ENCODE measurements at places on chromosomes 13 and 19.

DNA sequence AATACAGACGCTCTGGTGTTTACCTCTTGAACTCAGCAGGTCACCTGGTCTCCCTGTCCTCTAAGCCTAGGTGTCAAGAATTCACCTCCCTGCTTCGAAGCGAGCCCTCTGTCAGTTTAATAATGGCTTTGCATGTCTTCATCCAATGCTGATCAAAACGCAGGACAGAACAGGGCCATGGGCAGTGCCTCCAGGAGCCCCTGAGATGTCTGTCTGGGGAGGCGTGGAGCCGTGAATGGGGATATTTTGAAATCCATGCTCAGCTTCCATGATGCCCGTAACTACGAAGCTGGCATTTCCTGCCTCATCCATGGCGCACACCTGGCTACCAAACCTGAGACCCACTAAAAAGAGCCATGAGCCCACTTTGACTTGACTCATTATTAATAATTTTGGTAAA is 113.7 kb downstream of the RAB20 start:
- DNase-seq, result no peak

GRCh38 chr13:100604918-100605710 is 16.5 kb upstream of the GGACT start:
- DNase-seq, result no peak

DNA sequence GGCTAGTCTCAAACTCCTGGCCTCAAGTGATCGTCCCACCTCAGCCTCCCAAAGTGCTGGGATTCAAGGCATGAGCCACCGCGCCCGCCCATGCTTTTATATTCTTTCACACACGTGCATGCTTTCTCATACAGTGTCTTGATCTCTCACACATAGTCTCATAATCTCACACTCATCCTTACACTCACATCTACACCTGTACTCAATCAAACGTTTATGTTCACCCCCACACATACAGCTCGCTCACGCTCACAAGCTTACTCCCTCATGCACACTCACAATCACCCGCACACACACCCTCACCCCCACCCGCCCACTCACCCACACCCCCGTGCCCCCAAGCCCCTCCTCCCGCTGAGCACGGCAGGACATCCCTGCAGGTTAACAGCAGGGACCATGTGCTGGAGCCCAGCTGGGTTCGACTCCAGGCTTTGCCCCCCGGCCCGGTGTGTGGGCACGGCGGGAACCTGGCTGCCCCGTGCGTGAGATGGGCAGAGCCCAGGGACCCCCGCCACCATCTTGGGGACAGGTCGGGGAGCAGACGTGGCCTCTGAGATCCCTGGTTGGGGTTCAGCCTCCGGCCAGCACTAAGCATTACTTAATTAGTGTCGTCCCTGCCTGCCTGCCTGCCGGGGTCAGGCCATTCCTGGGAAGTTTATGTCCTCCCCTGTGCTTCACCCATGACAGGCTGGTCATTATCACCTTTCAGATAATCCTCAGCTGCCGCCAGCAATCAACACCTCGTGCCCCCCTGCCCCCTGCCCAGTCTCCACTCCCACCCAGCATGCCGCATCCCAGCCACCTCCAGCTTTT is 11.4 kb downstream of the SBK2 start:
- no peak for DNase-seq

DNA sequence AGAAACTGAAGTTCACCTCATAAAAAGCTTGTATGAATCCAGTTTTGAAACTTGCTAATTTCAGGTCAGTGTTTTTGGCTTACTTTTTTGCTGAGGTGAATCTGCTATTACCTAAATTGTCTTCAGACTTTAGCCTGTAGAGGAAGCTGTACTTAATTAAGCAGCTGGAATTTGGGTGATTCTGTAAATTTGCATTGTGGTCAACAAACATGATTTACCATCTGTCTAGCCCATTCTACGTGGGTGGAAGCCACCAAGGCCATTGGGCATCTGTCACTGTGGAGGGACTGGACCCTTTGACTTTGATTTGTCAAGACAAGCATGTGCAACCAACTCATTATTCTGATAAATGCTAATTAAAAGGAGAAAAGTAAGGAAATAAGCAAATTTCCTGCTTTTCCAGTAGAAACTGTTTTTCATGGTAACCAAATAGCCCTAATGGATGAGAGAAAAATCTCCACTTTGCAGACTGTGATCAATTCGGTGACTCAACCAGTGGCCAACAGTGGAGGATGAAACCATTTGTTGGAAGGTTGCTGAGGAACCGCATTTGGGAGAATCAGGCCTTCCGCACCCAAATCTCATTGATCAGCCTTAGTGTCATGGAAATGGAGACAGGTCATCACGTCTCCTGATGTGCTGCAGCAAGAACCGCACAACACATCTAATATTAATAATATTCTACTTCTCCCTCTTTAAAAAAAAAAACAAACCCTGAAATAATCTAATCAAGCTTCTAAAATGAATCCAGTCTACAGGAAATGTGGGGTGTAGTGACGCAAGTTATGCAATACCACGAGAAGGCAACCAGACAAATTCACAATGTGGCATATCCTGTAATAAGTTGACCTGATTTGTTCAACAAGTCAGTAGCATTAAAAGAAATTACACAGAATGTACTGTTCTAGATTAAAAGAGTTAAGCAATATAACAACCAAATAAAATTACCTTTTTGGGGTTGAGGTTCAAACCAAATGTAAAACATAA is 54.3 kb downstream of the GARRE1 start:
- DNase-seq, result no peak

GRCh38 chr19:22523940-22524339 is 101.8 kb upstream of the ZNF98 start:
- no peak for DNase-seq

GRCh38 chr13:91546900-91547299 is 148.5 kb downstream of the GPC5 start:
- no peak for DNase-seq

GRCh38 chr19:54380897-54381296 is 16.2 kb upstream of the LAIR1 start:
- no peak for DNase-seq

GRCh38 chr13:97382276-97382675 is 51.7 kb upstream of the RAP2A start:
- no peak for DNase-seq

DNA sequence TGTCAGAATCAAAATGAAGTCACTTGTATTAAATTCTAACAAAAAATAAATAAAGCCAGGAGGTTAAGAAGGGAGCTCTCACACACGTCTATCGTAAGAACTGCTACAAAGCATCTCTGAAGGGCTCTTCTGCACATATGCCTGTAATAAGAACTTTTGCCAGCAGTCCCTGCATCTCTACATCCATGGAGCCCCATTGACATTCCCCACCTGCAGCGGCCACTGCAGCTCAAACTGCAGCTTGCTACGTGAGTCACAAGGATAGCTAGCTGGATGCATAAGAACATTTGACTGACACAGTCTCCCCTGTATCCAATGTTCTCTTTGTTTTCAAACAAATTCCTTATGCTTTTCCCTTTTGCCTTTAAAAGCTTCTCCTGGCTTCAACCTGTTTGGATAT is 68.3 kb downstream of the DNAJC3 start:
- no peak for DNase-seq

GRCh38 chr13:45374917-45375316 is 33.9 kb upstream of the TPT1 start:
- peak; percentile 9 for DNase-seq

DNA sequence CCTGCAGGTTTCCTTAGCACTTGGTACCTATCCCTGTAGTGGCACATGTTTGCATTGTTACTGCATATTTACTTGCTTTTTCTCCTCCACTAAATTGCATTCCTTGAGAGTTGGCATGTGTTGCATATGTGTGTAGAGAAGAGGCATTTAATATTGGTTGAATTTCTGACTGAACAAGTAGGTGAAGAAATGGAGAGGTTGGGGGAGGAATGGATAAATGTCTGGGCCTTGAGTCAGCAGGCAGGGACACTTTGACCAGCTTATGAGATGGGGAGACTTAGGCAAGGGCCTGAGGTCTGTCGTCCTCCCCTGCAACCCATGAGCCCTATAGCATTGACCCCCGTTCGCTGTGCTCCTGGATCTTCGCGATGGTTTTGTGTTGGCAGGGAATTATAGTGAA is 2.0 kb upstream of the GPR18 start:
- peak; percentile 7 for DNase-seq

- DNase-seq, result no peak
Measured at GRCh38 chr13:86559901-86560300, 760.7 kb upstream of the SLITRK6 start.

DNA sequence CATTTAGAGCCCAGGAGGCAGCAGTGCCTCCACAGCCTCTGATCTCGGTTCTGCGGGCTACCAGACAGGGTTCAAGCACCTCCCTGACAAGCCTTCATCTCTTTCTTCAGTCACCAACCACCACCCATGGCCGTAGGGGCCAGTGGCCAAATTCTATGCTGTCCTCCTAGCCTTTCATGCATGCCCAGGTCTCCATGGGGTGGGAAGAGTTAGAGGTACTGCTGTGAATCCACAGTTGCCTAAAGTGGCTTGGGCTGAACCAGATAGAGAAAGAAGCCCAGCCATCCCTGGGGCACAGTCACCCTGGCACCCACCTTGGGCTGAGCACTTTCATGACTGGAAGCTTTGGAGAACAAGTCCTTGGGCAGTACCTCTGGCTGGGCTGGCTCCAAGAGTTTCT is 97.4 kb downstream of the ZDHHC20 start:
- no peak for DNase-seq

DNA sequence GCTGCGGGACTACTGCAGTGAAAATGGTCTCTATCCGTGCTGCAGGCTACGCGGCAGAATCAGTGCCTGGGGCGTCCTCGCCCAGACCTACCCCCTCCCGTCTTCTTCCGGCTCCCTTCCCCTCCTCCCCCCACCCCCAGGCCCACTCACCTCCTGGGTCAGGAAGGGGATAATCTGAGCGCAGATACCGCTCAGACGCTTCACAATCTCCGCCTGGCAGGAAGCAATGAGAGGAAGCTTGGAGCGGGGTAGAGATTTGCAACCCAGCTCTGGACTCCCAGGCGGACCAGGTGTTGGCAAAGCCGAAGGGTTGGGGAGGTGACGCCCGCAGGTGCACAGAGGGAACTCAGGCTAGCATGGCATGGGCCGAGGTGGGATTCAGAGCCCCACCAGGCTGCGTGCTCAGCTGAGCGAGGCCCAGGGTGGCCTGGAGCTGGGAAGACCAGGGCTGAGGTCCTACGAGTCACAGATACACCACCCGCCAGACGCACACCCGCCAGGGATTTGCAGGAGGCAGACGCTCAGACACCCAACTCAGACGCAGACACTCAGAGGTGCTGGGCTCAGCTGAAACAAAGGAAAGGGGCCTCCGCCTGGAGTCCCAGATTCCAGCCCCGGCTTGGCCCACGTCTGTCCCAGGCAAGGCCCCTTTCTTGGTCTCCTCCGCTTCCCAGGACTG is 4.1 kb downstream of the TLE2 start:
- DNase-seq, result no peak

- peak; percentile 90 for DNase-seq
Measured at GRCh38 chr13:40666045-40666932, at the start of gene FOXO1. Gene FOXO1 (minus strand): TSS chr13:40666641. CDS start chr13:40666212, 429 bp downstream.

- no peak for DNase-seq
Measured at GRCh38 chr19:45123440-45123850, 30.5 kb downstream of the PPP1R37 start.

DNA sequence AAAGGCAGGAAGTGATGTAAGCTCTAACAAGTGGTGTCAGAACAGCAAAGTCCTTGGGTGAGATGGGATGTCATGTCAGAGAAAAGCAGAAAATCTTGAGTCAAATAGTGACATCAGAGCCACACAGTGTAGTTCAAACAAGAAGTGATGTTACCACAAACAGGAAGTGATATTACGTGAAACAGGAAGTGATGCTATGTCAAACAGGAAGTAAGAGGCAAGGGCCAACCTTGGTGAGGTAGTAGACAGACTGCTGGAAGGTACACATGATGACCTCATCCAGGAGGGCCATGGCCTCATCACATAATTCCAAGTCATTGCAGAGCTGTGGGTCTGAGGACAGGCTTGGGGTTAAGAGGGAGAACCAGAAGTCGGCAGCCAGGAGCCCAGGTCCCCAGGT is 7.0 kb upstream of the MAMSTR start:
- DNase-seq, result no peak

DNA sequence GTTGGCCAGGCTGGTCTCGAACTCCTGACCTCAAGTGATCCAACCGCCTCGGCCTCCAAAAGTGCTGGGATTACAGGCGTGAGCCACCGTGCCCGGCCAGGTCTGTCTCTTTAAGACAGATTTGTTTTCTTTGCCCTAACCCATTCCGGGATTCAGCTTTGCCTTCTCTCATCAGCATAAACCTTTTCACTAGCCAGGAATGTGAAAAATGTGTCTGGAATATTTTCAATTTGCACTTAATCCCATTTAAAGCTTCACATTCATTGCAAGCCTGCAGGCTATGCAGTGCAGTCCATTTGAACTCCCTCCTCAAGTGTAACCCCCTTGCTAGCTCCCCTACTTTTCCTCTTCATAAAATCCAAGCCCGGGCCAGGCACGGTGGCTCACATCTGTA is 880 bp upstream of the TMEM160 start:
- DNase-seq, result peak; percentile 89

DNA sequence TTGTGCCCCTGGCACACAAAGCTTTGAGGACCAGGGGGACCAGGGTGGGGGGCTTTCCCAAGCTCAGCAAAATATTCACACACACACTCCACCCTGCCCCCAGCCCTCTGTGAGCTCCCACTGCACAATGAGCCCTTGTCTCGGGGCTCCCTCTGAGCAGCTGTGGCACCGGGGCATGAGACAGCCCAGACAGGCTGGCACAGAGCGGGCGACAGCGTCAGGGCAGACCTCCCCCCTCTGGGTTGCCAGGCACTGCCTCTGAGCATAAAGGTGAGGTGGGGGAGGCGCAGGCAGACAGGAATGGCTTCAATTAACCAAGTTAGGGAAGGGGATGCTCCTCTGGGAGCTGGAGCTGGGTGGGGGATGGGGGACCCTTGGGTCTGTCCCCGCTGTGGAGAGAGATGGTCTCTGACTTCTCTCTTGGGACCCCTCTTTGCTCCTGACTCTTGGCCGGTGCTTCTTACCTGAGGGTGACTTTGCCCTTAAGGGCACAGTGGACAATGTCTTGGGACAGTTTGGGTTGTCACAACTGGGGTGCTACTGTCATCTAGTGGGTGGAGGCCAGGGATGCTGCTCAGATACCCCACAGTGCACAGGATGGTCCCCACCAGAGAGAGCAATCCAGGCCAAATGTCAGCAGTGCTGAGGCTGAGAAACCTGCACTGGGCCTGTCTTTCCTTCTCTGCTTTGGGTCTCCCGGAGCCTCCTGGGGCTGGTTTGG is 30.3 kb downstream of the LYL1 start:
- no peak for DNase-seq

DNA sequence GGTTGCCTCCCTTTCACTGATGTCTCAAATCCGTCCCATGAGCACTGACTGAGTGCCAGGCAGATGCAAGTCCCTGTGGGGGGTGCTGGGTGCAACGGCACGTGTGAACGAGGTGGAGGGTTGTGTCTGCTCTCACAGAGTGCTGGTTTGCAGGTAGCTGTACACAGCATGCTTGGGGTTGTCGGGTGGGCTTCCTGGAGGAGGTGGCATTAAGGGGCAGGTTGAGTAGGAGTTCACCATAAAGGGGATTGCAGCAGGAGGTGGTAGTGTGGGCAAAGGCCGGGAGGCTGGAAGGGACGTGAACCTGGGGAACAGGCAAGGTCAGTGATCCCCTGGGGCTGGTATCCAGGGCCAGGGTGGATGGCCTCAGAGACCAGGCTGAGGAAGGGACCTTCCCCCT is 17.2 kb downstream of the COLGALT1 start:
- DNase-seq, result no peak

GRCh38 chr13:20350382-20350763 is 118.3 kb upstream of the GJB6 start:
- no peak for DNase-seq

- no peak for DNase-seq
Measured at GRCh38 chr13:27309401-27309958, 38.9 kb downstream of the RASL11A start.

All from fibroblast of skin of scalp (primary cell).